ENCODE measurements at places on chromosomes 7 and 10.

DNA sequence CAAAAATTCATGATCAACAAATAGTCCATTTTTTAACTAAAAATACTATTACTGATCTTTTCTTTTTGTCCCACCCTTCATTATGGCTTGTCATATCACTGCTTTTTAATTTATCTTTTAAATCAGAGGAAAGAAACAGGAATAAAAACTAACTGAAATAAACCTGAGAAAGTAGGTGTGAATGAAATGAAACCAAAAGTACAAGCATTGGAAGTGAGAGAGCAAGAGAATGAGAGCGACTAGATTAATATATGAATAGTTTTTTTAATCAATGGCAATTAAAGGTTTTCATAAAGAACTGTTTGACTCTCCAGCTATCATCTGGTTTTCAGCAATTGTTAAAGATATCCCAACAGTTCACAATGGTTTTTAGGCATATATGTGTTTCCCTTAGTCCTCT is 137.8 kb downstream of the SPAG6 start:
- DNase-seq = no peak

GRCh38 chr7:129176916-129177710 is 11.3 kb upstream of the SMO start:
- no peak for DNase-seq

GRCh38 chr7:98641646-98642500 is 24.8 kb downstream of the NPTX2 start:
- DNase-seq = no peak

DNA sequence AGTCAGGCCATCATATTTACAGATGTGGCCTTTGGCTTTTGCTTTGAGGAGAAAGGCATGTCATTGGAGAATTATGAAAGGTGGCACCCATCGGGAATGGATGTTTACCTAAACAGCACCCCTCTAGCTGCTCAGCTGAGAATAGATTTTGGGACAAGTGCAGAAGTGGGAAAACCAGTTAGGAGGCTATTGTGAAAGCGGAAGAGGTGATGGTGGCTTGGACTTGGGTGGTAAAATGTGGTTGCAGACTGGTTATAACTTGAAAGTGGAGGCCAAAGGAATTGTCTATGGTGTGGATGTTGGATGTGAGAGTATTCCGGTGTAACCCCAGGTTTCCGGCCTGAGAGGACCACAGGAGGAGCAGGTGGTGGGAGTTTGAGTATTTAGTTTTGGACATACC is 5.2 kb upstream of the SLC12A9 start:
- DNase-seq = no peak

DNA sequence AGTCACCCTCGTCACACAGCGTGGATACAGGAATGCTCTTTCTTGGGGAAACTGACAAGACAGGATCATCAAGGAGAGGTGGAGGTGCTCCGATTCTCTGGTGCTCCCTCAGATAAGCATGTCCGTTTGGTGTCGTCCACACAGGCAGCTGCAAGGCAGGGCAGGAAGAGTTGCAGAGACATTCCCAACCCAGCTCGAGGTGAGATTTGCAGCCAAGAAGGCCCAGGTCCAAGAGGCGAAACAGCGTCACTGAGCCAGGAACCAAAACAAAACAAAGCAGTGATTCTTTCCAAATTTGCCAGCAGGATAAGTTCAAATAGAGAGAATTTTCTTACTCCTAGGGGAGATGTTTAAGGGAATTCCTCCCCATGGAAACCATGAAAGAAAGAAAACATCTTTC is 386.5 kb upstream of the PFKP start:
- DNase-seq = no peak

GRCh38 chr10:127947211-127947610 is 40.3 kb downstream of the PTPRE start:
- DNase-seq = no peak

DNA sequence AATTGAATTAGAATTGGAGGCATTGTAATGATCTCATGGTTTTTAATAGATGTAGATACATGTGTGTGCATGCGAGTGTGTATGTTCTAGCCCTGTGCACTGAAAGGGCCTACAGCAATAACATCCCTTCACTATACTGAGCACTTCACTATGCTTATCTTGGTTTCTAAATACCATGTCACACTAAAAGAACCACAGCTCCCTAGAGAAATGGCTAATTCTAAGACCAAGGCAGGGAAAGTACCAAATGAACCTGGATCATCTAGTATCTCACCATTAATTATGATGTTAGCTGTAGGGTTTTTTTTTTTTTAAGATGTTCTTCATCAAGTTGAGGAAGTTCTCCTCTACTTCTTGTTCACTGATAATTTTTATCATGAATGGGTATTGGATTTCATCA is 55.1 kb downstream of the HECTD2 start:
- DNase-seq = no peak
